ENCODE measurements at places on chromosomes 16 and 17. TPM values are rescaled to one million over a fixed set of nuclear protein-coding genes. Genes with fewer than 3 reads are reported as not detected.
A peak's percentile ranks its signal among the peaks of the same experiment; 100 is the strongest.

DNA sequence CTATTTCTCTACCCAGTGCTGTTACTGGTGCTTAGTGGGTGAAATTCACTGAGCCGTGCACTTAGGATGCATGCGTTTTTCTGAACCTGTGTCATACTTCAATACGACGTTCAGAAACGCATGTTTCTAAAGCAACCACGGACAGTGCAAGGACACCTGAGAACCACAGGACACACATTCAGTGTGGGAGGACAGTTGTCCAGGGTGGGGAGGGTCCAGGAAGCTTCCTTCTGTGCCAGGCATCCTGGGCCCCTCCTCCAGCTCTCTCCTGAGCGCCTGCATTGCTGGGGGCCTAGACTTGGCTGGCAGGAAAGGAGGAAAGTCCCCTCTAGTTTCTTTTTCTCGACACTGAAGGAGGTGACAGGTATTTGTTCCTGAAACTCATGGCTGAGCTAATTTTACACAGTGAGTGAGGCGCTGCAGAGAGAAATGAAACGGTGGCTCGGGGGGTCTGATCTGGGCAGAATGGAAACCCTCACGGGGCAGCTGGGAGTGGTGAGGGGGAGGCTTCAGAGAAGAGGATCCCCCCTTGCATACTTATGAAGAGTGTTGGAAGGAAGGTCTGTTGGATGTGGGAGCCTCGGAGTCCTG, 89.9 kb downstream of the IRF8 start:
- no peak overlapping the region for H3K27ac ChIP-seq
- no peak for DNase-seq
- peaks cover 6% of the 10 kb centered on the region for H3K4me1 ChIP-seq
- no peak overlapping the region for H3K4me3 ChIP-seq

GRCh38 chr16:78836802-78837491, 737.5 kb downstream of the WWOX start:
- H3K27ac ChIP-seq, result no peak overlapping the region
- H3K4me1 ChIP-seq, result peaks cover 10% of the 10 kb centered on the region
- peak overlapping the region; percentile 17 for H3K4me3 ChIP-seq
- no peaks in the 10 kb centered on the region for H3K27me3 ChIP-seq

The TBC1D26 gene
- total RNA-seq, result 0.19 TPM

GRCh38 chr17:37551788-37552187, 57.4 kb downstream of the SYNRG start:
- no peak overlapping the region for H3K27ac ChIP-seq
- no peak overlapping the region for H3K4me3 ChIP-seq
- H3K36me3 ChIP-seq, result peaks cover 13% of the 10 kb centered on the region
- peaks cover 52% of the 10 kb centered on the region for H3K4me1 ChIP-seq

- H3K36me3 ChIP-seq, result no peaks in the 10 kb centered on the region
- DNase-seq, result no peak
- no peak overlapping the region for H3K27ac ChIP-seq
- H3K4me3 ChIP-seq, result no peak overlapping the region
- H3K4me1 ChIP-seq, result peaks cover 35% of the 10 kb centered on the region
These were observed 21.8 kb downstream of the CBFB start for GRCh38 chr16:67050796-67051195.

The CALCOCO2 gene
- 118 TPM for total RNA-seq

- no peak for DNase-seq
- H3K4me1 ChIP-seq, result no peaks in the 10 kb centered on the region
- H3K27me3 ChIP-seq, result no peaks in the 10 kb centered on the region
- peaks cover 20% of the 10 kb centered on the region for H3K36me3 ChIP-seq
- H3K27ac ChIP-seq, result no peak overlapping the region
- no peak overlapping the region for H3K4me3 ChIP-seq
These were observed 40.6 kb downstream of the SNX11 start for GRCh38 chr17:48148029-48148770.

- no peak for DNase-seq
- H3K27ac ChIP-seq, result no peak overlapping the region
- no peak overlapping the region for H3K4me3 ChIP-seq
- H3K4me1 ChIP-seq, result peaks cover 19% of the 10 kb centered on the region
- no peaks in the 10 kb centered on the region for H3K36me3 ChIP-seq
- H3K27me3 ChIP-seq, result no peaks in the 10 kb centered on the region
These were observed 1.8 kb upstream of the RASD1 start for GRCh38 chr17:17497845-17498520.

The CAPNS2 gene
- total RNA-seq, result not detected

- DNase-seq, result no peak
- H3K27ac ChIP-seq, result no peak overlapping the region
- H3K4me1 ChIP-seq, result no peaks in the 10 kb centered on the region
- no peak overlapping the region for H3K4me3 ChIP-seq
These were observed 148.5 kb upstream of the XYLT1 start for GRCh38 chr16:17619261-17619660.

GRCh38 chr16:22971346-22971924, 157.5 kb downstream of the HS3ST2 start:
- H3K36me3 ChIP-seq, result no peaks in the 10 kb centered on the region
- DNase-seq, result no peak
- no peaks in the 10 kb centered on the region for H3K27me3 ChIP-seq
- no peaks in the 10 kb centered on the region for H3K4me1 ChIP-seq
- no peak overlapping the region for H3K27ac ChIP-seq

DNA sequence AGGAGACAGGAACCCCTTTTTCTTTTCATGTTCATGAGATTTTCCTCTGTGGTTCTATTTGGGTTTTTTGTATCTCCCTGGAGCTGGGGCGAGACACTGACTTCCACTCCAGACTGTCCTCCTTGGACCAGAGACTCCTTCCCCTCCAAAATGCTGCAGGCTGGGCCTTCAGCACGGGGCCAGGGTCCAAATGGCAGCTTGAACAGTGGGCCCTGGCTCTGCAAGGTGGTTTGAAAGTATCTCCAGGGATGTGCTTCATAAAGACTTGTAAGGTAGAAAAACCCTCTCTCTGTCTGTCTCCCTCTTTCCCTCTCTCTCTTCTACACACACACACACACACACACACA, 236.1 kb downstream of the ZNF423 start:
- H3K4me1 ChIP-seq, result no peaks in the 10 kb centered on the region
- H3K36me3 ChIP-seq, result no peaks in the 10 kb centered on the region
- H3K27me3 ChIP-seq, result no peaks in the 10 kb centered on the region
- H3K4me3 ChIP-seq, result no peak overlapping the region
- no peak overlapping the region for H3K27ac ChIP-seq

DNA sequence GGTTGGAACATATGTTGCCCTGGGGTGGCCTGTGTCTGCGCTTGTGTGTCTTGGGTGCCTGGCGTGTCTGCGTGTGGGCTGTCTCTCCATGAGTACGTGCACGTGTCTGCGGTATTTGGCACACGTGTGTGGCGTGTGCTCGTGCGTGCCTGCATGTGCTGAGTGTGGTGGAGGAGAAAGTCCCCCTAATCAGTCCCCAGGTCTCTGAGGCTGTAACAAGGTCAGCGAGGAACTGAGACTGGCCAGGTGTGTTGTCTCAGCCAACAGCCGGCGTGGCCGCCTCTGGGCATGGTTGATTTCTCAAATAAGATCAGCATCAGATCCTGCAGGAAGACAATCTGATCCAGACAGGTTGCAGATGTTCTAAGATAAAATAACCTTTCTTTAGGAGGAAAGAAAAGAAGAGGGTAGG, 3.5 kb upstream of the CPNE7 start:
- no peaks in the 10 kb centered on the region for H3K36me3 ChIP-seq
- H3K27me3 ChIP-seq, result peaks cover 3% of the 10 kb centered on the region
- no peak for DNase-seq
- no peak overlapping the region for H3K27ac ChIP-seq
- H3K4me3 ChIP-seq, result no peak overlapping the region
- peaks cover 20% of the 10 kb centered on the region for H3K4me1 ChIP-seq

GRCh38 chr16:74850027-74850426, 75.4 kb upstream of the FA2H start:
- DNase-seq, result no peak
- no peak overlapping the region for H3K4me3 ChIP-seq
- H3K36me3 ChIP-seq, result no peaks in the 10 kb centered on the region
- no peak overlapping the region for H3K27ac ChIP-seq
- no peaks in the 10 kb centered on the region for H3K27me3 ChIP-seq

The C17orf78 gene
- total RNA-seq, result not detected

The GJC1 gene
- not detected for total RNA-seq

The PITPNC1 gene
- 71.2 TPM for total RNA-seq

DNA sequence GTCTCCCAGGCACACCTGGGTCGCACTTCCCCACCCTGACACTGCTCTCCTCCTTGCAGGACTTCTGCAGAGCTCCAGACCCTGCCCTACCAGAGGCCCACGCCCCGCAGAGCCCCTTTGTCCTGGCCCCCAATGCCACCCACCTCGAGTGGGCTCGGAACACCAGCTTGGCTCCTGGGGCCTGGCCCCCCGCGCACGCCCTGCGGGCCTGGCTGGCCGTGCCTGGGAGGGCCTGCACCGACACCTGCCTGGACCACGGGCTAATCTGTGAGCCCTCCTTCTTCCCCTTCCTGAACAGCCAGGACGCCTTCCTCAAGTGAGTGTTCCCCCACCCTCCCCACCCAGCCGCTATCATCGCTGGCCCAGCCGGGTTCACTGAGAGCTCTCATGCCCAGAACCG, 79.6 kb downstream of the MGAT5B start:
- no peaks in the 10 kb centered on the region for H3K36me3 ChIP-seq
- H3K4me1 ChIP-seq, result no peaks in the 10 kb centered on the region
- no peak overlapping the region for H3K4me3 ChIP-seq
- DNase-seq, result no peak
- H3K27me3 ChIP-seq, result no peaks in the 10 kb centered on the region

DNA sequence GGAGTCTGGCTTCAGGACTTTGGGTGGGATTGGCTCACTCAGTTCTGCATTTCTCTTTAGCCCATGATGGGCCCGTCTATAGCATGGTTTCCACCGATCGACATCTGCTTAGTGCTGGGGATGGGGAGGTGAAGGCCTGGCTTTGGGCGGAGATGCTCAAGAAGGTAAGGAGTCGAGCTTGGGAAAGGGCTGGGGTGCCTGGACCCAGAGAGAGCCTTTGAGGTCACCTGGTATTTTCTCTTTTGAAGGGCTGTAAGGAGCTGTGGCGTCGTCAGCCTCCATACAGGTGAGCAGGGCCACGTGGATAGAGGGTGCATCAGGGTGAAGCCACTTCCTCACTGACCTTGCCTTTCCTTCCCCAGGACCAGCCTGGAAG, 2.2 kb downstream of the THOC6 start:
- no peak for DNase-seq
- H3K36me3 ChIP-seq, result peaks cover 20% of the 10 kb centered on the region
- peaks cover 9% of the 10 kb centered on the region for H3K27me3 ChIP-seq
- peaks cover 56% of the 10 kb centered on the region for H3K4me1 ChIP-seq
- no peak overlapping the region for H3K27ac ChIP-seq
- no peak overlapping the region for H3K4me3 ChIP-seq

The CACNG5 gene
- not detected for total RNA-seq

- H3K27ac ChIP-seq, result no peak overlapping the region
- no peak for DNase-seq
- no peaks in the 10 kb centered on the region for H3K36me3 ChIP-seq
- H3K27me3 ChIP-seq, result no peaks in the 10 kb centered on the region
These were observed 19.3 kb upstream of the ITGA3 start for GRCh38 chr17:50036455-50037261.

DNA sequence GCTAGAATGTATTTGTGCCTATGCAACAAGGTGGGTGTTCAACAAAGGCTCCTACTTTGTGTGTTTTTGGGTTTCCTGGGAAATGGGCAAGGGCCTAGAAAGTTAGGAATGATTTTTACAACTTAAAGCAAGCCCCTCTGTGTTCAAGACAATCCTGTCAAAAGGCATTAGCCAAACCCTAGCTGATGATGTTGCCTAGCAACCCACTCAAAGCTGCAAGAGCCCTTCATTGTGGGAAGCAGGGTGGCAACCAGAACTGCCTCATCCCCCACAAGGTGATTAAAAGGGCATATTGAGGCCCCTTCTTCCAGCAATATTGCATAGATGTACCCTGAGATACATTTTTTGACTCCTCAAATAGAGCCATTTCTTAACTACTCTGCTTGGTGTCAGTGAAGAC, 16.0 kb upstream of the RASL10B start:
- peaks cover 37% of the 10 kb centered on the region for H3K36me3 ChIP-seq
- DNase-seq, result no peak
- H3K4me1 ChIP-seq, result peaks cover 16% of the 10 kb centered on the region
- H3K27me3 ChIP-seq, result no peaks in the 10 kb centered on the region

GRCh38 chr17:42806249-42806648, 7.6 kb downstream of the CNTD1 start:
- no peaks in the 10 kb centered on the region for H3K4me1 ChIP-seq
- no peak overlapping the region for H3K27ac ChIP-seq
- H3K27me3 ChIP-seq, result no peaks in the 10 kb centered on the region

GRCh38 chr16:17433577-17434451, 36.9 kb downstream of the XYLT1 start:
- H3K27ac ChIP-seq, result no peak overlapping the region
- H3K4me3 ChIP-seq, result no peak overlapping the region
- no peak for DNase-seq
- no peaks in the 10 kb centered on the region for H3K36me3 ChIP-seq
- H3K4me1 ChIP-seq, result peaks cover 8% of the 10 kb centered on the region
- no peaks in the 10 kb centered on the region for H3K27me3 ChIP-seq

DNA sequence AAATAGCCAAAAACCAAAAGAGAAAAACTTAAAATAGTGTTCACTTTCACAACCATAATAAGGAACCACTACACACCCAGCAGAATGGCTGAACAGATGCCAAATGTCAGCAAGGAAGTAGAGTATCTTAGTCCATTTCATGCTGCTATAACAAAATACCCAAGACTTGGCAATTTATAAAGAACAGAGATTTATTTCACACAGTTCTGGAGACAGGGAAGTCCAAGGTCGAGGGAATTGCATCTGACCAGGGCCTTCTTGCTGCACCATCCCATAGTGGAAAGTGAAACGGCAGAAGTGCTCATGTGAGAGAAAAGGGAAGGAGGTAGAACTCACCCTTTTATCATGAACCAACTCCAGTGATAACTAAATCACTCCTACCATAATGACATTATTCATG, 33.8 kb upstream of the CCL22 start:
- no peak overlapping the region for H3K4me3 ChIP-seq
- no peaks in the 10 kb centered on the region for H3K27me3 ChIP-seq
- H3K36me3 ChIP-seq, result no peaks in the 10 kb centered on the region
- no peaks in the 10 kb centered on the region for H3K4me1 ChIP-seq

The MIS12 gene
- 42.2 TPM for total RNA-seq

GRCh38 chr16:391885-392335, 5.1 kb upstream of the NME4 start:
- H3K27ac ChIP-seq, result no peak overlapping the region
- peaks cover 8% of the 10 kb centered on the region for H3K4me1 ChIP-seq
- no peak overlapping the region for H3K4me3 ChIP-seq
- no peaks in the 10 kb centered on the region for H3K27me3 ChIP-seq
- DNase-seq, result peak; percentile 64
- H3K36me3 ChIP-seq, result no peaks in the 10 kb centered on the region

DNA sequence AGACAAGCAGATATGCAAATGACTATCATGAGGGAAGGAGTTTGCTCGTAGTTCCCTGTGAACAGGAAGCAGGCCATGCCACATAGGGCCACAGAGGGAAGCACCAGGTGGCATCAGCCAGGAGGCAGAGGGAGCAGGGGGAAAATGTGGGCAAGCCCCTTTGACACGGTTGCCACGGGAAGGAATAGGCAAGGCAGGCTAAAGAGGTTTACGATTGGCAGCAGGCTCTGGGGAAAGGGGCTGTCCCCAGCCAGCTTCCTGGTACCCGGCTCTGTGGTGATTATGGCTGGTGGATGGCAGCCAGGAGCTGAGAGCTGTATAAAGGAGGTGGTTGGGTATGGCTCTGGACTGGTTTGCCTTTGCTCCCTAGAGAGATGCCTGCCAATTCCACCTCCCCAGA, 848 bp downstream of the CES3 start:
- H3K4me3 ChIP-seq, result no peak overlapping the region
- H3K4me1 ChIP-seq, result no peaks in the 10 kb centered on the region
- H3K27ac ChIP-seq, result no peak overlapping the region
- no peaks in the 10 kb centered on the region for H3K36me3 ChIP-seq
- H3K27me3 ChIP-seq, result no peaks in the 10 kb centered on the region

All from CD4-positive, alpha-beta memory T cell (primary cell).